ENCODE measurements at places on chromosomes 1 and 21.
A peak's percentile ranks its signal among the peaks of the same experiment; 100 is the strongest.

DNA sequence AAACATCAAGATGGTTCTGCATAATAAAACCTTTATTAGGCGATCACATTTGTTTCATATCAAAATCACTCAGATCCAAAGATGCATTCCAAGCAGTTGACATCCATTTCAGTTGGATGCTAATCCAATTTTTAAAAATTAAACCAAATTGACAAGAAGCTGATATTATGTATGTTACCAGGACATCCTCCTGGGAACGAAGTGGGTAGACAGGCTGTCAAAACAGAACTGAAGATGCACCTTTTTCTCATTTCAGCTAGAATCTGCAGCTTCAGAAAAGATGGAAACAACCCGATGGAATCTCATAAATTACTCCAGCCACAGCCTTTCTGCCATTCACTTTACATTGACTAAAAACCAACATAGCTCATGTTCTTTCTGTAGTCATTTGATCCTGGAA lies 268.4 kb downstream of the PLPP3 start:
- no peak for DNase-seq

GRCh38 chr1:54230507-54231339 lies 30.8 kb downstream of the MRPL37 start:
- peak; percentile 50 for DNase-seq

GRCh38 chr1:81974222-81974841 lies 173.6 kb downstream of the ADGRL2 start:
- no peak for DNase-seq

GRCh38 chr1:226743259-226743658 lies 4.2 kb upstream of the ITPKB start:
- DNase-seq, result no peak

GRCh38 chr1:48652334-48652733 lies 124.4 kb downstream of the BEND5 start:
- no peak for DNase-seq

GRCh38 chr1:183879966-183880365 lies 75.0 kb downstream of the RGL1 start:
- DNase-seq, result no peak

DNA sequence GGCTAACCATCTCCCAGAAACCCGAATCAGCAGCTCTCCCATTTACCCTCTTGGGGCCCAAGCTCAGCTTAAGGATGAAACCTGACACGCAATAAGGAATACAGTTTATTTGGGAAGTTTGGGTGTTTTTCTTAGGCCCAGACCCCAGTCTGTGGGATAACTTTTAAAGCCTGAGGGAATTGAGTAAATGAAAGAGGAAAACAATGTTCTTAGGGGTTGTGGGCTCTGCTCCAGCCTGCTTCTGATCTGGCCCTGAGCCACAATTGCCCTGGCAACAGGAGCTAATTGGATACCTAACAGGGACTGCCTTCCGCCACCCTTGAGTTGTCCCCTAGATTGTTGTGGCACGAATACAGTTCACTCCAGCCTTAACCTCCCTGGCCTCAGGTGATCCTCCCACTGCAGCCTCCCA lies 20.1 kb downstream of the DYRK3 start:
- no peak for DNase-seq

GRCh38 chr1:208601561-208601960 lies 357.4 kb upstream of the PLXNA2 start:
- no peak for DNase-seq

- DNase-seq, result no peak
Observed at GRCh38 chr1:20739225-20739624, 6.7 kb upstream of the SH2D5 start.

- no peak for DNase-seq
Observed at GRCh38 chr1:62271134-62271533, 48.1 kb downstream of the KANK4 start.

DNA sequence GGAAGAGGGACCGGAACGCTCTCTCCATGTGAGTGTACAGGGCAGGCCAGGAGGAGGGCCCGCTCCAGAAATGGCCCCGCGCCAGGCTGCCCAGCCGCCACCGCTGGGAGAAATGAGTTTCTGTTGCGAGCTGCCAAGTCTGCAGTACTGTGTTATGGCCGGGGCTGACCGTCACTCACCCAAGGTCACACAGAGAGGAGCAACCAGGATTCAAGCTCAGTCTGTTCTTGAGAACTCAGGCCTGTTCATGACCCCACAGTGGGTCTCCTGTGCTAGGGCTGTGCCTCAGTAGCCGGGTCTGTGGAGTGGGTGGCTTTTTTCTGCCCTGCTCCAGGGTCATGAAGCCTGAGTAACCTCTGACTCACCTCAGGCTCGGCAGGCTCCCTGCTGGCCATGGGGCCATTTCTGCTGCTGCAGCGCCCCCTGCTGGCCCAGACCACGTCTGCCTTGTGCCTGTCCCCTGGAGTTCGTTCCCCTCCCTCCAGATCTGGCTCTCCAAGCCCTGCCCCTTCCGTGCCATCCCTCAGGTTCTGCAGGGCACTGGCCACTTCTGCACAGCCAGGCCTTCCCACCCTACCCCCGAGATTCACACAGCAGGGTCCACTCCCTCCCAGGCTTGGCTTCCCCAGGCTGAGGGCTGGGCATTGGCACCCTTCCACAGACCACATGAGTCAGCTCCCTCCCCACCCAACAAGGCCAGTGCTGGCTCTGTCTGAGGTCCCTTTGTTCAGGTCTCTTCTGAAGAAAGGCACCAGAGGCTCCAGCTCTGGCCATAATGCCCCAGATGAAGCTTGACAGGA lies 51.8 kb downstream of the EDN2 start:
- peak; percentile 76 for DNase-seq

DNA sequence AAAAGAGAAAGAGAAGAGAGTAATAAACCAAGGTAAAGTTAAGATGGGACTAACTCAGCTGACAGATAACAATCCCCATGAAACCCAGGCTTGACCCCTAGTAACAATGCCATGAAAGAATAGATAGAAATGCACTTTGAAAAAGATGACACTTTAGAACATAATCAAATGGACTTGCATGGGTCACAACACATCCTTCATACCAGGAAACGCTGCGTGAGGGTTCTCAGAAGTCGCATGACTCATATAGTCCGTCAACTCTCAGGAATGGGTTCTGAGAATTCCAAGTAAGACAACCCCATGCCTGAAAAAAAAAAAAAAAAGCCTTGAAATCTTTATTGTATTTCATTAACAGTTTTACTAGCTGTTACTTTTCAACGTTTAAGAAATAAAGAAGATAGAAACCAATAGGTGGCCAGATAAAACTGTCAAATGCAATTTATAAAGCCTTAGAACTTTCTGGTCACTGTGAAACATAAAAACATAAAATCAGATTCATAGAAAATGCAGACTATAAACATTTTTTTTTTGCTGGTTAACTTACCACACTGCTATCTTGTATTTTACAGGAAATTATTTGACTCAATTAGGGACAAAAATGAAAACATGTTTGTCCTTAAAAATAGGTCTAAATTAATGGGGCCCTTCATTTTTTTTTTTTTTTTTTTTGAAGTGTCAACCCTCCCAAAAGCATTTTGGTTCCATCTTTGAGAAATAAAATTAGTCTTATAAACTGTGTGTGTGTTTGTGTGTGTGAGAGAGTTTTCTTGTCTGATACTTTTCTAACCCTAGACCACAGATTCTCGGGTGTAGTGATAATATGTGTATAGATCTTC lies 202.1 kb downstream of the NCAM2 start:
- DNase-seq, result no peak
